Central memory CD8-positive, alpha-beta T cell (primary cell): ENCODE measurements at places on chromosomes 1 and 21.

DNA sequence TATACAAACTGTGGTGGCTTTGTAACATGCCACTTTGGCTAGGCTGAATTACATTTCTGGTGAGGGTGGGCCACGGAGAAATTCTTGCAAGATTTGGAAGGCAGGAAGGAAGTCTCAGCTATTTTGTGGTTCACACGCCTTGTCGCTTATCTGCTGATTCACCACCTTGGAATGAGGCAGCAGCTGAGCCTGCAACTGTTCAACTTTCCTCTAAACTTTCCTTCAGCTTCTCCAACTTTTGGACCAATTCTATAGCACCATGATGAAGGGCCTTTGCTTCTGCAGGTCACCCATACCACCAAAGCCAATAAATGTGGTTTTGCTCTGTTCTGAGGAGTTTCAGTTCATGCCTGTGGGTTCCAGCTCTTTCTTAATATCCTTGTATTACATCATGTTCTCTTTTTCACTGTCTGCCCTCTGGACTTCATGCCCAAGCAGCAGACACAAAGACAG is 337.6 kb upstream of the SNX7 start:
- no peak overlapping the region for H3K27ac ChIP-seq
- peaks cover 41% of the 10 kb centered on the region for H3K4me1 ChIP-seq
- H3K27me3 ChIP-seq: no peaks in the 10 kb centered on the region

DNA sequence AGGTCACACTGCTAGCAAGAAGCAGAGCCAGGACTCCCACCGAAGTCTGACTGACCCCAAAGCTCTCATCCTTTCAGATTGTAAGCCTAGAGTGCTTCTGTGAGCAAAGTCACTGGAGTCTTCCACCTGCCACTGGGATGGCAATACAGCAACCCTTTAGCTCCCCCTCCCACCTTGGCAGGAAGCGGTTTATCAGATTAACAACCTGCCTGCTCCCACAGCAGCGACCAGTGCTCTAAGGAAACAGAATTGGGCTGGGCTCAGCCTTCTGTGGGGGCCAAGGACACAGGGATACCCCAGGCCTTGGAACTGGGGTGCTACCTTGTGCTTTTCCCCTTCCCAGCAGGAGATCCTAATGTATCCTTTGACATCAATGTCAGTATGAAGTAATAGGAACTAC is 76.0 kb downstream of the GFI1 start:
- peak overlapping the region; percentile 15 for H3K4me3 ChIP-seq
- no peak for DNase-seq
- H3K27me3 ChIP-seq: no peaks in the 10 kb centered on the region
- H3K27ac ChIP-seq: no peak overlapping the region
- peaks cover 22% of the 10 kb centered on the region for H3K4me1 ChIP-seq

DNA sequence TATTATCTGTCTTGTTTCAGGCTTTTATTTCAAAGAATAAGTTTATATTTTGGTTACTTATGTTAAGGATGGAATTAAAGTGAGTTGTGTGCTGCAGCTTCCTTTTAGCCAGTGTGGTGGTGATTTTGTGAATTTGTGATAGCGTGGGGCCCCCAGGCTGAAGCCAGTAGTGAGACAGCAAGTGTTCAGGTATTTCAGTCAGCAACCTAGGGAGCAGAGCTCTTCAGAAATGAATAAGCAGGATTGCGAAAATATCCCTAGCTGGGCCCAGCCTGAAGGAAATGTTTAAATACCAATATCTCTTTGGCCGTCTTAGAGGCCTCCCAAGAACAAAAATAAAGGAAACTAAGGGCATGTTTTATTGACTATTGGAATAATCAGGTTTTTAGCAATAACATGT is 150.8 kb upstream of the C1orf105 start:
- H3K36me3 ChIP-seq: no peaks in the 10 kb centered on the region
- no peak overlapping the region for H3K4me3 ChIP-seq
- no peaks in the 10 kb centered on the region for H3K27me3 ChIP-seq
- H3K4me1 ChIP-seq: no peaks in the 10 kb centered on the region
- H3K27ac ChIP-seq: no peak overlapping the region

DNA sequence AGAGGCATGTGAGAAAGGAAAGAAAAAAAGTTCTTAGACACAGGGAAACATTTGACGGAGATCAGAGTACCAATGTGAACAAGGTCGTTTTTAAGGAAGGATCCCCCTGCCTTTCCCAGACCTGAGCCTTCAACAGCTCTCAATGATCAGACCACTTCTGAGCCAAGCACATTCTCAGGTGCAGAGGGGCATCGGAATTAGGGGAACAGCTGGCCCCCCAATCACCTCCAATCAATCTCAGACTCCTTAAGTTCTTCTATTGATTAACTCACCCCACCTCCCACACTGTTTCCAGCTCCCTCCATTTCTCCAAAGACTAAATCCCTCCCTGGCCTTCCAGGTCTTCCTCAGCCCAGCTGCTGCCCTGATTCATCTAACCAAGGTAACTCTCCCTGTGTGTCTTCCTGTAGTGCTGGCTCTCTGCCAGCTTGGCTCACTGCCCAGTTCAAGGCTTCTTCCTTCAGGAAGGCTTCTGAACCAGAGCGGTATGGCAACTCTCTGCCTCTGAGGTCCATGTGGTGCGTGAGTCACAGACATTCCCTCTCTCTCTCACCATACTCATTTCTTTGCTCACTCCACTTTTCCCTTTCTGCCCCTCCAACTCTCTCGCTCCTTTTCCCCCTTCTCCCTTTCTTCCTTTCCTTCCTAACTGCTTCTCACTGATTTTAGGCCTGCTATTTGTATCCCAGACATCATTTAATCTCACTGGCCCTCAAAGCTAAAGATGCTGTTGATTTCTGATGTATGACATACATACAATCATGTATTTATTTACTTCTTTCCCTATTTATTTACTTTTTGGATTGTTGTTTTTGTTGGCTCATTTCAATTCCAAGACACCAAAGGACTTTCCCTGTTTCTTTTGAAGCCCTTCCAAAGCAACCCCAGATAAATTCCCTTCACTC is 18.1 kb downstream of the CFAP45 start:
- H3K27me3 ChIP-seq: no peaks in the 10 kb centered on the region
- H3K4me3 ChIP-seq: no peak overlapping the region
- H3K36me3 ChIP-seq: peaks cover 1% of the 10 kb centered on the region
- peaks cover 7% of the 10 kb centered on the region for H3K4me1 ChIP-seq

GRCh38 chr1:117093091-117093534 is 28.4 kb downstream of the TRIM45 start:
- no peak overlapping the region for H3K27ac ChIP-seq
- H3K4me1 ChIP-seq: no peaks in the 10 kb centered on the region
- no peaks in the 10 kb centered on the region for H3K27me3 ChIP-seq
- no peak overlapping the region for H3K4me3 ChIP-seq
- DNase-seq: no peak

DNA sequence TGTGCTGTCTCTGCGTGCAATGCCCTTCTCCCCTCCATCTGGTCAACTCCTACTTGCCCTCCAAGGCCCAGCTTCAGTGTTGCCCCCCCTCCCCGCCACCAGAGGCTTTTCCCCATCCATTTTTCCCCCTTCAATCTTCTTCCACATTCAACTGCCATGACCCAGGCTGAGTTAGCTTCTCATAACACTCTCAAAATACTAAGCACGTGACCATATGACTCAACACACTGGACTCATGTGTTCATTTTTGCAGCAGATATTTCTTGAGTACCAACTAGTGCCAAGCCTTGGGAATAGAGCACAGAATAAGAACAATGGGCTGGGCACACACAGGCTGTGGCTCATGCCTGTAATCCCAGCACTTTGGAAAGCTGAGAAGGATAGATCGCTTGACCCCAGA is 132.1 kb downstream of the IGSF21 start:
- H3K4me3 ChIP-seq: no peak overlapping the region
- no peaks in the 10 kb centered on the region for H3K36me3 ChIP-seq
- DNase-seq: no peak
- no peaks in the 10 kb centered on the region for H3K4me1 ChIP-seq
- H3K27ac ChIP-seq: no peak overlapping the region

DNA sequence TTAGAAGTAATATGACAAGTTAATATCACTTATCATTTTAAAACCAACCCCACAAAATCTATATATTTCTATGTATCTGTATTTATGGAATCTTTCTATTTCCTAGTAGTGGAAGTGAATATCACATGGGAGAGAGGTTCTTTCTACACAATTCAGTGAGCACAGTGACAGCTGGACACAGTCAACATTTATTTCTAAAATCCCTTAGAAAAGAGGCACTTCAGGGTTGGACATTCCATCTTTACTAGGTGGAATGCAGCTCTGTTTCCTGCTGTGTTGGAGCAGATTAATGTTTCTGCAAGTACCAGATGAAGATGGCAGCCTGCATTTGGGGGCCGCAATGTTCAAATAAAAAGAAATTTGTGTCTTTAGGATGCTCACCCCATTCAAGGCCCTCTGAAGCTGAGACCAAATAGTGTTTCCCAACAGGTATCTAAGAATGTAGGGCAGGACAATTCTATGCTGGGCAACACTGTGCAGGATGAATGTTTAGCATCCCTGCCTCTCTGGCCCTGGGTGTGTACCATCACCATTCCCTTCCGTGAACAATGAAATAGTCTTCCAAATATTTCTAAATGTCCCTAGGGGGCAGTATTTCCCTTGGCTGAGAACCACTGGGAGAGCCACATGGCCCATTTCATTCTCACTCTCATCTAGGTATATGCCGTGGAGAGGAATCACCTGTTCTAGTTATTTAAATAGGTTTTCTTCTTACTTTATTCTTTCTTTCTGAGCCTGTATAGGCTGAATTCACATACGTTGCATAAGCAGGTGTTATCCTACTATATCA is 394.8 kb downstream of the PRDM2 start:
- peaks cover 70% of the 10 kb centered on the region for H3K27me3 ChIP-seq
- no peak overlapping the region for H3K4me3 ChIP-seq
- no peaks in the 10 kb centered on the region for H3K36me3 ChIP-seq
- no peaks in the 10 kb centered on the region for H3K4me1 ChIP-seq

- peaks cover 29% of the 10 kb centered on the region for H3K27me3 ChIP-seq
- DNase-seq: no peak
- H3K36me3 ChIP-seq: no peaks in the 10 kb centered on the region
Measured at GRCh38 chr1:175628548-175629317, 114.7 kb downstream of the TNR start.

- H3K4me1 ChIP-seq: peaks cover 46% of the 10 kb centered on the region
- no peaks in the 10 kb centered on the region for H3K27me3 ChIP-seq
- DNase-seq: no peak
- H3K36me3 ChIP-seq: no peaks in the 10 kb centered on the region
- H3K4me3 ChIP-seq: no peak overlapping the region
Measured at GRCh38 chr1:155703216-155703615, 14.3 kb downstream of the DAP3 start.

GRCh38 chr1:78516716-78517115 is 25.9 kb downstream of the PTGFR start:
- no peaks in the 10 kb centered on the region for H3K4me1 ChIP-seq
- no peaks in the 10 kb centered on the region for H3K27me3 ChIP-seq
- H3K4me3 ChIP-seq: no peak overlapping the region
- H3K27ac ChIP-seq: no peak overlapping the region

GRCh38 chr1:1208713-1209433 is 2.5 kb upstream of the TNFRSF18 start:
- peak overlapping the region; percentile 78 for H3K27ac ChIP-seq
- DNase-seq: no peak
- peaks cover 20% of the 10 kb centered on the region for H3K4me1 ChIP-seq
- peak overlapping the region; percentile 76 for H3K4me3 ChIP-seq

GRCh38 chr1:159067699-159068621 is 8.6 kb downstream of the AIM2 start:
- DNase-seq: no peak
- peak overlapping the region; percentile 98 for H3K27ac ChIP-seq
- no peaks in the 10 kb centered on the region for H3K27me3 ChIP-seq
- peaks cover 8% of the 10 kb centered on the region for H3K36me3 ChIP-seq

- H3K27me3 ChIP-seq: peaks cover 26% of the 10 kb centered on the region
- no peak overlapping the region for H3K4me3 ChIP-seq
- no peak for DNase-seq
- no peaks in the 10 kb centered on the region for H3K4me1 ChIP-seq
- no peaks in the 10 kb centered on the region for H3K36me3 ChIP-seq
Measured at GRCh38 chr1:4207183-4207582, 307.1 kb upstream of the C1orf174 start.

GRCh38 chr1:58763214-58763613 is 20.6 kb downstream of the JUN start:
- no peak for DNase-seq
- peaks cover 2% of the 10 kb centered on the region for H3K36me3 ChIP-seq
- no peaks in the 10 kb centered on the region for H3K27me3 ChIP-seq
- no peaks in the 10 kb centered on the region for H3K4me1 ChIP-seq

DNA sequence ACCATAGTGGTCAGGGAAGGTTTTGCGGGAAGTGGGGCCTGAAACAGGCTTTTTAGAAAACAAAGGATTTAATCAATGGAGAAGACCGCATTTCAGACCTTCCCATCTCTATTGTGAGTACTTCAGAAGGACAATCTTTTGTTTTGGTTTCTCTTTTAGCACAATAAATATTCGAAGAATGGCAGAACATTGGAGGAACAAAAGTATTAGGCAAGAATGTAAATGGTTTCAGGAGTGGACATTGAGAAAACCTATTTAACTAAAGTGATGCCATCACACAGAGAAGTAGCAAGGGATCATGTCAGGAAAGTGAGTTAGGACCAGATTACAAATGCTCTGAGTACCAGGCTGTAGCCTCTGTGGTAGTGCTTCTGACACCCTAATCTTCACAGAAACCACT is 26.8 kb upstream of the UBE2U start:
- no peaks in the 10 kb centered on the region for H3K4me1 ChIP-seq
- H3K27me3 ChIP-seq: peaks cover 63% of the 10 kb centered on the region
- no peaks in the 10 kb centered on the region for H3K36me3 ChIP-seq
- H3K27ac ChIP-seq: no peak overlapping the region
- no peak overlapping the region for H3K4me3 ChIP-seq

- H3K27me3 ChIP-seq: peaks cover 39% of the 10 kb centered on the region
- H3K36me3 ChIP-seq: no peaks in the 10 kb centered on the region
- no peak overlapping the region for H3K27ac ChIP-seq
Measured at GRCh38 chr1:18325136-18325535, 155.6 kb upstream of the KLHDC7A start.

DNA sequence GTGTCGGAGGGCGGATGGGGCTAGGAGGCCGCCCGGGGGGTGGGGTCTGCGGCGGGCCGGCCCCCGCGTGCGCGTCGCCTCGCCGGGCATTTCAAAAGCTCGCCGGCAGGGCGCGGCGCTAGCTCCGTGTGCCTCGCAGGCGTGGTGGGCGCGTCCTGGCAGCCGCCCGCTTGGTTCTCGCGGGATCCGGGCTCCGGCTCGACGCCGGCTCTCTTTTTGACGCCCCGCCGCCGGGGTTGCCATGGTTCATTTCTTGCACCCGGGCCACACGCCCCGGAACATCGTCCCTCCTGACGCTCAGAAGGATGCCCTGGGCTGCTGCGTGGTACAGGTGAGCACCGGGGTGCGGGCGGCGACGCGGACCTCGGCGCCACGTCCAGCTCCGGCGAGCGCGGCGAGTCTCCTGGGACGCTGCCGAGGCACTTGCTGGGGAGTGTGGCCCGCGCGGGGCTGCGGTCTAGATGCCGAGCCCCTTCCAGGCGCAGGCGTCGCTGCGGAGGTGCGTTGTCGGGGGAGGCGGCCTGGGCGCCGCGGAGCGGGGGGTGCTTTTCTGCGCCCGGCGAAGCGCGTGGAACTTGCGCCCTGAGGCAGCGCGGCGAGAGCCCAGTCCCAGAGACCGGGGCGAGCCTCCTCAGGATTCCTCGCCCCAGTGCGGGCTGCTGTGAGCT is at the start of gene ZYG11A:
ZYG11A (plus strand) TSS at position 118 of the 668 bp plus-strand sequence; CDS start at position 242, 124 bp downstream.
- no peaks in the 10 kb centered on the region for H3K4me1 ChIP-seq
- no peak within 1 kb of the TSS for H3K27ac ChIP-seq

GRCh38 chr1:36869826-36870225 is 164.5 kb downstream of the GRIK3 start:
- no peak overlapping the region for H3K4me3 ChIP-seq
- no peaks in the 10 kb centered on the region for H3K36me3 ChIP-seq
- peaks cover 16% of the 10 kb centered on the region for H3K27me3 ChIP-seq
- H3K4me1 ChIP-seq: no peaks in the 10 kb centered on the region
